ENCODE measurements at places on chromosomes 12 and 14.

DNA sequence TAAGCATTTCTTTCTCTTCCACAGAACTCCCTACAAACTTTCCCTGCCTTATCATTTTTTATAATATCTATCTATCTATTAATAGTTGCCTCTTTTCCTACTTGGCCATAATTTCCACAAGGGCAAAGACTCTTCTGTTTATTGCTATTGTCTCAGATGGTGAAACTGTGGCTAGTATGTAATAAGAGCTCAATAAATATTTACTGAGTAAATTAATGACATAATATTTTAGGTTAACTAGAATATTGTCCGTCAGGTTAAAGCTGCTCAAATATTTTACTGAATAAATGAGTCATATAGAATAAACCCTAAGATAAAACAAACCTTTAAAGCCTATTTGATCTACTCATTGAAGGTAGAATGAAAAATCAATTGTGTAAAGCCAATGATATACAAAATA lies 240.5 kb downstream of the PPFIA2 start:
- DNase-seq = no peak

DNA sequence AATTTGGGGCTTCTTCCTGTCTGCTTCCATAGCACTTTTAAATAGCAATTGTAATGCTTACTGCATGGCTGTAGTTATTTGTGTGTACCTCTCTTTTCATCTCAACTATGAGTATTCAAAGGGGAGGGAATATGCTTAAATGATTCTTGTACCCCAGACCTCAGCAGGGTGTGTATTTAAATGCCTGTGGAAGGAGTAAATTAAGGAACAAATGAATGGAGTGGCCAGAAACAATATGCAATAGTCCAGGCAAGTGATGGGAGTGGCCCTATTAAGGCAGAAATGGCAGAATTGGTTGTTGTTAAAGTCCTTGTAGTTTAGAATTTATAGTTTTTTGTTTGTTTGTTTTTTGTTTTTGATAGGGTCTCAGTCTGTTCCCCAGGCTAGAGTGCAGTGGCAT lies 1.5 kb downstream of the RAD51B start:
- no peak for DNase-seq

- no peak for DNase-seq
Observed at GRCh38 chr12:10102322-10102721, 3.5 kb upstream of the CLEC1A start.

GRCh38 chr12:109719123-109720022 lies 5.7 kb downstream of the FAM222A start:
- DNase-seq = no peak

GRCh38 chr12:82685790-82686167 lies 927 bp upstream of the TMTC2 start:
- DNase-seq = peak; percentile 95

DNA sequence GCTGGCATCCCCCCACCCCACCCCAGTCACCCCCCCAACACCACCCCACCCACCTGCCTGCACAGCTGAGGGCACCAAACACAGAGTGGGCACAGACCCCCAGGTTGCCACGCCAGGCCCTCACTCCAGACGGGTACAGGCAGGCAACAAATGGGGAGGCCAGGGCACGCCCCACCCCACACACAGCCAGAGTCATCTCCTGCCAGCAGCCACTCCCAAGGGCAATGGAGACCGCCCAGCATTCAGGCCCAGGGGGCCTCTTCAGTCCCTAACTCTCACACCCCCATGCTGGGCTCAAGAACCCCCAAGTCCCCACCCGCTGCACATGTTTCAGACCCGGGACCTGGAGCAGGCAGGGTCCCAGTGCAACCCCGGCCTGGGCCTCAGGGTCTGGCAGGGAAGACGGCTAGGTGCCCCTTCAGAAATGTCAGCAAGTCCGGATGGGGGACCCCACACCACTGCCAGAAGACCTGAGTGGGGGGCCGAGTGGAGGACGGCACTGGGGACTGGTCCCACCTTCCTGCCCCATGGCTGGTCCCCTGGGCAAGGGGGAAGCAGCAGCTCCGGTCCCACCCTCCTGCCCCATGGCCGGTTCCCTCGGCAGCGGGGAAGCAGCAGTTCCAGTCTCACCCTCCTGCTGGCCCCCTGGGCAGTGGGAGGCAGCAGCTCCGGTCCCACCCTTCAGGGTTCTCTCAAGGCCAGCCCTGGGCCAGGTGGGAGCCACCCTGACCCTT lies 11.9 kb downstream of the AKT1 start:
- no peak for DNase-seq

- no peak for DNase-seq
Observed at GRCh38 chr12:92218394-92219077, 72.9 kb upstream of the BTG1 start.

GRCh38 chr12:6960593-6961277 lies 9.6 kb downstream of the PTPN6 start:
- DNase-seq = peak; percentile 43

DNA sequence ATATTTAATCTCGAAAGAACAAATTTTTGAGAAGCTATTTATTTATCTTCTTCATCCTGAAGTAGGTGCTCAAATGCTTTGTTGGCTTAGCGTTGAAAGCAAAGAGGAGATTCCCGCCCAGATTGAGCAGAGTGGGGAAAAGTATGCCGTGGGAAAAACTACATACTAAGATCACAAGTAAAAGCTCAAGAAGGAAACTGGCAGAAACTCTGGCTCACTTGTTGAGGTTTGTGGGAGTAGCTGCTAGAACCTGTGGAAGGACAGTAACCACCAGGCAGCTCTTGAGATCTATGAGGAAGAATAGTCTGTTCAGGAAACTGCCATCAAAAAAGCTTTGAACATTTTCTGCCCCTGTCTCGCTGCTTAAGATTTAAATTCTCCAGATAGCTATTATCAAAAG lies 3.9 kb downstream of the MYRFL start:
- no peak for DNase-seq

- peak; percentile 54 for DNase-seq
Observed at GRCh38 chr12:112096667-112097066, 11.9 kb downstream of the NAA25 start.

DNA sequence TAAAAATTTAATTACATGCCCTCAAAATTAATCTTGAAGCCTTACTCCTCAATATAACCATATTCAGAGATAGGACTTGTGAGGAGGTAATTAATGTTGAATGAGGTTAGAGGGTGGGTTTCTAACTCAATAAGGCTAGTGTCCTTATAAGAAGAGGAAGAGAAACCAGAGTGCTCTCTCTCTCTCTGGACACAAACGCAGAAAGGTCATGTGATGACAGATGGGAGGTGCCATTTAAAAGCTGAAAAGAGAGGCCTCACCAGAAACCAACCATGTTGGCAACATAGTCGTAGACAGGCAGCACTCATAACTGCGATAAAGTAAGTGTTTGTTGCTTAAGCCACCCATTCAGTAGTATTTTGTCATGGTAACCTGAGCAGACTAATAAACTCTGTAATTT lies 378.5 kb upstream of the LMO3 start:
- no peak for DNase-seq

DNA sequence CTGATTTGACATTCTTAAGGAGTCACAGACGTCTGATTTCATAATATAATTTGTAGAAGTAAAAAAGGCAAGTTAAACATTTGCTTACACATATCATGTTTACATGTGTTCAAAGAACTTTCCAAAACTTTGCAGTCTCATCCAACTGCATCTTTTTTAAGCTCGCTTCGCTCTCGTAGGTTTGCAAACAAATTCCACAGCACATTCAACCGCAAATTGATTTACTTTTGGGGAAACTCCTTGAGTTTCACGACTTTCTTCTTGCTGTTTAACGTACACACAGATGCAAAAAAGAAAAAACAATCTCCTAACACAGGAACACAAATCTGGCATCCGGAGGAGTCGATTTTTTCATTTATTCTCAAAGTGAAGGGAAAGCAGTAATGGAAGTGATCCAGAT lies 1149.5 kb downstream of the VRK1 start:
- no peak for DNase-seq

DNA sequence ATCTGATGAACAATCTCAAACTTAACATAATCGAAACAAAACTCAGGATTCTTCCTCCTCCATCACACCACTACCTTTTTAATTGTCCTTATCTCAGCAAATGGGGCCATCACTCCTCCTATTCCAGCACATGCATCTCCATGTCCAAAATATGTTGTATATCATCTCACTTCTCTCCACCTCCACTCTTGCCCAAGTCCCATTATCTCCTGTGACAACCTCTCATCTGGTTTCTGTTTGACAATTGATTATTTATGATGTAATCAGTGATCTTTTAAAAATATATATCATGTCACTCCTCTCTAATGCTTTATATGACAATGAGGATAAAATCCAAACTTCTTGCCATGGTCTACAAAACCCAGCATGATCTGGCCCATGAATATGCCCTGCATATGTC lies 200.8 kb upstream of the HMGA2 start:
- DNase-seq = no peak

GRCh38 chr14:84806622-84807021 lies 723.3 kb upstream of the FLRT2 start:
- no peak for DNase-seq

DNA sequence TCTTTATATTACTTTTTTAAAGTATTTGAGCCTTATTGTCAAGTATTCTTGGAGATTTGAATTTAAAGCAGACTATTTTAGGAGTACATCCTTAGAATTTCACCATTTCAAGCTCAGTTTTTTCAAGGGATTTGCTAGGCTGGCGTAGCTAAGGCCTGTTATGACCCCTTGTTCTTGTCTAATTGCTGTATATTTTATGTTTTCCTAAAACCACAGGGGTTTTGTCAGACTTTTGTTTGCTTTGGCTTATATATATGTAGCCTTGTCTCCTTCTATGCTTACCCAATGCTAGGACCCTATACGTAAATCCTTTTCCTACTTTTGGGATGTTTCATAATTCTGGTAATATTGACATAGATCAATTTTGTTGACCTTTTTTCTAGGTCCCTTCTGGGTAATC lies 147.0 kb upstream of the SYT10 start:
- no peak for DNase-seq

DNA sequence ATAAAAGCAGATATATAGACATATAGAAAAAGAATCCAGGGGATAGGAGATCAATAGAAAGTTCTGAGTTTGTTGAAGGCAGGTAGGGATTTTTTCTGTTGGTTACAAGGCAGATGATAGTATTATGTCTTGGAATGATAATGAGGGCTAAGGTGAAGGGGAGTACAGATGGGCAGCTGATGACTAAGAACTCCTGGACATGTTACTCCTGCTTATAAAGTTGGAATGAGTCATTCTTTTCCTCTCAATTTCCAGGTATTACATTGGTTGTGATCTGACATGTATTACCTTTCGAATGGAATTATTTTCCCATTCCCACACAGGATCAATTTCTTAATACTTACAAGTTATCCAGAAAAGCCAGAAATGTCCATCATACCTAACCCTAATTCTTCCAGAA lies 545.2 kb upstream of the MGAT4C start:
- no peak for DNase-seq

DNA sequence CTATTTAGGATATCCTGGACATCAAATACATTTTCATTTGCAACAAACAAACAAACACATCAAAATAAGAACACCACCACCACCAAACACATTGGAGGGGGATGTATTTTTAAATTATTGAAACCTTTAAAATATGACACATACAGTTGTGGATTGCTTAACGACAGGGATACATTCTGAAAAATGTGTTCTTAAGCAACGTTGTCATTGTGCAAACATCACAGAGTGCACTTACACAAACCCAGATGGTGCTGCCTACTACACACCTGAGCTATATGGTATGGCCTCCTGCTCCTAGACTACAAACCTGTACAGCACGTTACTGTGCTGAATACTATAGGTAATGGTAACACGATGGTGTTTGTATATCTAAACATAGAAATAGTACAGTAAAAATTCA lies 19.4 kb downstream of the PYGL start:
- no peak for DNase-seq
